ENCODE measurements at places on chromosomes 16 and 17.

GRCh38 chr16:3655030-3655395, 522 bp downstream of the DNASE1 start:
- DNase-seq = no peak

DNA sequence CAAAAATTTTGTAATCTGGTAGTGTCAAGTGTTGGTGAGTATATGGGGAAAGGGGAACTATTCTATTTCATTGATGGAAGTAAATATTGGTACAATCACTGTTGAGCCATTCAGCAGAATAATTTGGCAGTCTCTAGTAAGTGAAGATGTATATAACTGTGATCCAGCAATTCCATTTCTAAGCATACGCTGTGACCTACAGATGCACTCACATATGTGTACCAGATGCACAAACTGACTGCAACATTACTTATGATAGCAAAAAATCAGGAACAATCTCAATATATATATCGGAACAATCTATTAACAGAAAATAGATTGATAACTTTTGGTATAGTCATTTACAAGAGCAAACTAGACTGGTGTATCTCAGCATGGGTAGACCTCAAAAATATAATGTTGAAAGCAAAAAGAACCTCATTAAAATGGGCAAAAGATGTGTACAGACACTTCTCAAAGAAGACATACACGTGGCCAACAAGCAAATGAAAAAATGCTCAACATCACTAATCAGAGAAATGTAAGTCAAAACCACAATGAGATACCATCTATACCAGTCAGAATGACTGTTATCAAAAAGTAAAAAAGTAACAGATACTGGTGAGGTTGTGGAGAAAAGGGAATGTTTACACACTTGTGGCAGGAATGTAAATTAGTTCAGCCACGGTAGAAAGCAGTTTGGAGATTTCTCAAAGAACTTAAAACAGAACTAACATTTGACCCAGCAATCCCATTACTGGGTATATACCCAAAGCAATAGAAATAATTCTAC, 20.7 kb downstream of the ADAP2 start:
- no peak for DNase-seq

DNA sequence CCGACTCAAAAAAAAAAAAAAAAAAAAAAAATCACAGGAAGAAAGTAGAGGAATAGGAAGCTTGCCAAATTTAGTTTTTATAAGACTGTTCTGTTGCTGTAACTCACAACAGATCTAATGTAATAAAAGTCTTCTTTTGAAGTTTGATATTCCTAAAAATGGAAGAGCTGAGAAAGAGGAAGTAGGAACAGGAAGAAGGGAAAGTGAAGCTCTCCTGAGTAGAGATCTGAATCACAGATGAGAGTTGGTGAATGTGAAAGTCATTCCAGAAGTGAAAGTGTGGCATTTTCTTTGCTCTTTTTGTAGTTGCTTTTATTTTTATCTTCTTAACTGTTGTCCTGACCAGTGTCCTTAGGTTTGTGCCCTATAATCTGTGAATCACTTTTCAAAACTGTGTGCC, 2.1 kb downstream of the NMT1 start:
- DNase-seq = no peak

GRCh38 chr17:8047769-8048110, 8.9 kb downstream of the ALOX15B start:
- DNase-seq = no peak

GRCh38 chr17:17888821-17889220, 52.0 kb upstream of the SREBF1 start:
- no peak for DNase-seq

- DNase-seq = no peak
These were observed 19.8 kb upstream of the LYRM9 start for GRCh38 chr17:27912964-27913363.

All from retinal pigment epithelial cell (primary cell).